ENCODE measurements at places on chromosomes 16 and 17.
A peak's percentile ranks its signal among the peaks of the same experiment; 100 is the strongest.

DNA sequence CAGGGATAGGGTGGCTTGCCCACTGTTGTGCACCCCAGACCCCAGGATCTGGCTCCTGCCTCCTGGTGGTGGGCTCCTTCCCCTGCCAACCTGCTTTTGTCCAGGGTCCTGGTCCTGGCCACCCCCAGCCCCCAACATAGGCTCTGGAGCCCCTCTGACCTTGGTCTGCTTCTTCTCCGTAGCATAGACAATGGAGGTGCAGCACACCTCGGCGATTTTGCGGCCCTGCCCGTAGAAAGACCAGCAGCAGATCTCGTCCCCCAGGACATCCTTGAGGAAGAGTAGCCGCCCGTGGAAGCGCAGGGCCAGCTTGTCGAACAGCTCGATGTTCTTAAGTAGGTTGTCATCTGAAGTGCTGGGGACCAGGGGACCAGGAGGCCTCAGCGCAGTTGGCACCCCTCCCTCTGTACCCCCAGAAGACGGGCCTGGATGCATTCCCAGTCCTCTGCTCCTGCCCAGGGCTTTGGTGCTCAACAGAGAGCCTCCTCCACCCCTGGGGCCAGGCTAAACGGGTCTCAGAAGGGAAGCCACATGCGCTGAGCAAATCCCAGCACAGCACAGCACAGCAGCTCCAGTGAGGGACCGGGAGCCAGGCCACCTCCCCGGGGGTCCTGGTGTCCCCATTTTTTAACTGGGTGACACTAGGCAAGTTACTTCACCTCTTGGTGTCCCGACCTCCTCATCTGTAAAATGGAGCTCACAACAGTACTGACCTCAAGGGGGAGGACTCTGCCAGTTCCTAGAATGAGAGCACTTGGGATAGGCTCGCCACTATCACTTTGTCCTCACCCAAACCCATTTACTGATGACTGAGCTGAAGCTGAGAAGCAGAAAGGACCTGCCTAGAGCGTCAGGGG, 10.8 kb downstream of the ASPHD1 start:
- DNase-seq: no peak

GRCh38 chr16:3364774-3365427, 9.2 kb downstream of the OR2C1 start:
- DNase-seq: peak; percentile 74

- no peak for DNase-seq
Measured at GRCh38 chr16:67254801-67255552, 6.2 kb downstream of the SLC9A5 start.

- no peak for DNase-seq
Measured at GRCh38 chr16:29825145-29826044, 5.1 kb downstream of the MVP start.

- DNase-seq: no peak
Measured at GRCh38 chr17:17091856-17092756, 49.8 kb downstream of the MPRIP start.

GRCh38 chr16:86398201-86398600, 112.1 kb upstream of the FOXF1 start:
- DNase-seq: no peak

DNA sequence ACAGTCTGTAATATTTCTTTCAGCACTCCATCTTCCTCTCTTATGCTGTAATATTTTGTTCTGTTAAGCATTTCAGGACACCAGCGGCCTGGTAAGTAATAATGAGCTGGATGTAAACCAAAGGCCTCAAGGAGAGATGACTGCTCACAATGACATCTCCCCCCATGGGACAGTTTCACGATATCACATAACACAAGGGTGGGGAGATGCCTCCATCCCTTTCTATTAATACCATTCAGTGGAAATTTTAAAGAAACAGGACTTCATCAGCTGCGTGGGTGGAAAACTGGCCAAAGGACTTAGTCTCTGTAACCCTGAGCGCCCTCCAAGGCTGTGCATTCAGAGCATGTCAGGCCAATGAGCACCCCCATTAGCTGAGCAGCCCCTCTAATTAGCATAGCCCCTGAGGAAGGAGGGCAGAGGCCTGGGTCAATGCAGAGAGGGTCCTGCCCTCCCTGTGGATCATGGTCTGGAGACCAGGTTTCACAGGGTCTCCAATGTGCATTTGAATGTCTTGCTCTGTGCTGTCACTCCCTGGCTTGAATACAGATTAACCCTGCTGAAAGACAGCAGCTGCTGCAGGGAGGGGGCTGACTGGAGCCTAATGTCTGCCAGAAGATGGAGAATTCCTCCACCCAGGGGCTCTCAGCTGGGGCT, 156.4 kb downstream of the HS3ST2 start:
- DNase-seq: no peak

DNA sequence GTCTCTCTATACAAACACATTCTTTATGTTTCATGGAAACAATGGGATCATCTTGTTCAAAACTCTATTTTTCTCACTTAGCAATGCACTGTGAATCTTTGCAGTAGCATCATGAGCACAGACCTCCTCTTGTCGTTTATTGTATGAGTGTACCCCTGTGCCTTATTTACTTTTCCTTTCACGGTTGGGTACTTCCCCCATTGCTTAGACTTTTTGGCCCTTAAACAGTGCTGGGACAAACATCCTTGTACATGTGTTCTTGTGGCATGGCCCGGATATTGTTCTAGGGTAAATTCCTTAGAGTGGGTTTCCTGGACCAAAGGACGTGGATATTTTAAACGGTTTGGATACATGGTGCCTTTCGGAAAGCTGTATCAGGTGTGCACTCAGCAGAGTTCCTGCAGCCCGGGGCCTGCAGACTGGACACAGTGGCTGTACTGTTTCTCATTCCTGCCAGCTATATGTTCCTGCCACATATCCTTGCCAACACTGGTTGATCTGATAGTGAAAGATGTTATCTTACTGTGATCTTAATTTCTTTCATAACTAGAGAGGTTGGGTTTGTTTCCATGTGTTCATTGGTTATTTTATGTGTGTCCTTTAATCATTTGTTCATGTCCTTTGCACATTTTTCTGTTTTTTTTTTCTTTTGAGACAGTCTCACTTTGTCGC, 111.1 kb downstream of the OR1D5 start:
- DNase-seq: no peak

DNA sequence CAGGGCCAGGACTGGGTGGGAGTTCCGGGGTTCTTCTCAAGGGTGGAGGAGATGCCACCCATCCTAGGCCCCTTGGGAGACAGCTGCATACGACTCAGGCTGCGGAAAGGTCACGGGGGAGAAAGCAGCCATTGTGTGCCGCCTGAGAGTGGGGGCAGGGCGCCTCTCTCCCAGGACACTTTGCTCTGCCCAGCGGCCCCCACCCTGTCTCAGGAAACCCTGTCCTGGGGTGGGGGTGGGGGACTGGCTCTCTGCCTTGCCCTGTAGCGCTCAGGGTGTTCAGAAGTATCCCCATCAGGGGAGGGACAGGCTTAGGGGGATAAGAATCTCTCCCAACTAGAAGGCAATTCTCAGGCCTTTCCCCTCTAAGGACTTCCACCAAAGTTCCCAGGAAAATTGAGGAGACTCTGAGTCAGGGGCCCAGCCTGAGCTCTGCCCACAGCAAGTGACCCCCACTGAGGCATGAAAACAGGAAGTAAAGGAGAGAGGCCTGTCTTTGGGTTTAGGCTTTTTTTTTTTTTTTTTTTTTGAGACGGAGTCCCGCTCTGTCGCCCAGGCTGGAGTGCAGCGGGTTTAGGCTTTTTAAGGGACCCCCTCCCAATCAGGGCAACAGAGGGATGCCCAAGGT, 4.9 kb downstream of the GIT1 start:
- no peak for DNase-seq

GRCh38 chr16:10045291-10045775, 136.9 kb downstream of the GRIN2A start:
- no peak for DNase-seq

GRCh38 chr17:47286198-47286914, 32.7 kb downstream of the ITGB3 start:
- no peak for DNase-seq

DNA sequence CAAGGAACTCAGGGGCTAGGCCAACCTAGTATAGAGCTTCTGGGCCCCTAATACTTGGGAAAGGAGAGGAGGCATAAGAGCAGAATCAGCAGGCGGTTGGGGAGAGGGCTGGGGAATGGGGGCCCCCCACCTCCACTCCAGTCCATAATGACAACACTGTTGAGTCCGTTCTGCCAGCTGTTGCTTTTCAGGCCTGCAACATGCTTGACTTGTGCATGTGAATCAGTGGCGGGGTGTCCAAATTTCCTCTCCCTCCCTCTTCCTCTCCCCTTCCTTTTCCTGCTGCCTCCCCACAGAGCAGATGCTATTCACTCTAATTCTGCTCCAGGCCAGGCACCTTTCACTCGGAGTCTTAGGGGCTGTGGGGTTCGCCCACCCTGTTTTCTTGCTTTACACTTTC, 31.7 kb downstream of the SGSM2 start:
- DNase-seq: no peak

DNA sequence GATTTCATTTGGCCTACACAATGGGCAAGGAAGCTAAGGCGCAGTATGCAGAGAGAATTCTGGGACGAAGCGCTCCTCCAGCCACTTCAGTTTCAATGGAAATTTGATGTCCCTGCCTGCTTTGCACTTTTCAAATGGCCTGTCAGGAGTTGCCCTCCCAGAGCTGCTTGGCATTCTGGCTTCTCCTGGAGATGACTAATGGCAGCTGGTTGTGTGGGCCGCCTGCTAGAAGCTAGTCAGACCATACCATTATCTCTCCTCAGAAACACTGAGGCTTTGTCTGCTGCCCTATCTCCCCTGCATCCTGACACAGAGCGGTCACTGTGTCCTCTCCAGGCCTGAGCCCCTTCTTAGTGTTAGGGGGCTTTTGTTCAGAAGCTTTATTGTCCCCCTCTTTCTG, 180.1 kb downstream of the SPECC1 start:
- DNase-seq: no peak

DNA sequence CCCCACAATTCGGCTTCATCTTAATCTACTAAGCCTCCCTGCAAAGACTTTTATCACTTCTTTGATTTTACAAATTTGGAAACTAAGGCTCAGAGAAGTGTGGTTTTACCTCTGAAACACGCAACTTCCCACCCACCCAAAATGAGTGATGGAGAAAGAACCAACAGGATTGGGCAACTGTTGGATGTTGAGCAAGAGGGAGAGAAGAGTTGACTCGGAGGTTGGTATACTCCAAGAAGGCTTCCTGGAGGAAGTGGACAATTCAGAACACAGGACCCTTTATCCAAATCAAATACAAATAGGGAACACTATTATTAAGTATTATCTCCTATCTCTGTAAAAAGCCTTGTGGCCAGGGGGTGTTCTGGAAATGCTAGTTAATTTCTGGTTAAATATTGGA, 323.0 kb downstream of the C16orf95 start:
- DNase-seq: no peak

GRCh38 chr17:77471984-77472461, 331.3 kb downstream of the SEC14L1 start:
- DNase-seq: no peak

- no peak for DNase-seq
Measured at GRCh38 chr16:85129876-85130704, 17.8 kb upstream of the CIBAR2 start.

GRCh38 chr17:30908717-30909420, 2.8 kb upstream of the TEFM start:
- DNase-seq: no peak

DNA sequence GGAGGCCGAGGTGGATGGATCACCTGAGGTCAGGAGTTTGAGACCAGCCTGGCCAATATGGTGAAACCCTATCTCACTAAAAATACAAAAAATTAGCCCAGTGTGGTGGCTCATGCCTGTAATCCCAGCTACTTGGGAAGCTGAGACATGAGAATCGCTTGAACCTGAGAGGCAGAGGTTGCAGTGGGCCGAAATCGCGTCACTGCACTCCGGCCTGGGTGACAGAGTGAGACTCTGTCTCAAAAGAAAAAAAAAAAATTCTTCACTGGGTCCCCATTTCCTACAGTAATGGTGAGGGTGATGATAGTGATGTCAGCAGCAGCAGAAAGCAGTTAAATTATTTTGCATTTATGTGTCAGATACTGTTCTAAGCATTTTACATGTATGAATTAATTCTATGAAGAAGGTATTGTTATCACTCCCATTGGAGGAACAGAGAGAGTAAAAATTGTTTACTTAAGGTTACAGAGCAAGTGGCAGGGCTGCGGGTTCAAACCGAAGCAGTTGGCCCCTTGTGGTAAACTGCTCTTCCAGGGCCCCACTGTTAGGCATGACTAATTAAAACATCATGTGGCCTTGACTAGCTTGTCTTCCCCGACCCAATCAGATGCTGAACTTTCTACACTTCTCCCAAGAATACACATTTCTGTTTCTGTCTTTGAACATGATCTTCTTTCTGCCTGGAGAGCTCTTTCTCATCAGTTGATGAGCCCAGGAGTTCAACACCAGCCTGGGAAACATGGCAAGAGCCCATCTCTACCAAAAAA, 45.8 kb downstream of the STAT3 start:
- DNase-seq: no peak

DNA sequence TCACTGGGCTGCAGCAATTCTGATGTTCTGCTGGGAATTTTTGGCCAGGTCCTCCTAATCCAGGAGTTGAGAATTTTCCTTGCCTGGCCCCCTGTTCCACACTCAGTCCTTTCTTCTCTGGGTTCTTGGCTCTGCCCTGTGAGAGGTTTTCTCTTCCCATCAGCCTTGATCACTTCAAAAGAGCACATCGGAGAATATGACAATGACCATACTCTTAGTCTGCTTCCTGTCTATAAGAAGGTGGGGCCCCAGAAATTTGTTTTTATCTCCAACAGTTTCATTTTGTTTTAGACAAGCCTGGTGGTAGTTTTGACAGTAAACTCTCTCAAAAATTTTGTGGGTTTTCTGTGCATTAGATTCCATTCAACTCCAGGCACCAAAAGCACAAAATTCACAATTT, 70.7 kb downstream of the C17orf67 start:
- no peak for DNase-seq

GRCh38 chr17:77606146-77606864, 352.2 kb upstream of the TNRC6C start:
- no peak for DNase-seq

DNA sequence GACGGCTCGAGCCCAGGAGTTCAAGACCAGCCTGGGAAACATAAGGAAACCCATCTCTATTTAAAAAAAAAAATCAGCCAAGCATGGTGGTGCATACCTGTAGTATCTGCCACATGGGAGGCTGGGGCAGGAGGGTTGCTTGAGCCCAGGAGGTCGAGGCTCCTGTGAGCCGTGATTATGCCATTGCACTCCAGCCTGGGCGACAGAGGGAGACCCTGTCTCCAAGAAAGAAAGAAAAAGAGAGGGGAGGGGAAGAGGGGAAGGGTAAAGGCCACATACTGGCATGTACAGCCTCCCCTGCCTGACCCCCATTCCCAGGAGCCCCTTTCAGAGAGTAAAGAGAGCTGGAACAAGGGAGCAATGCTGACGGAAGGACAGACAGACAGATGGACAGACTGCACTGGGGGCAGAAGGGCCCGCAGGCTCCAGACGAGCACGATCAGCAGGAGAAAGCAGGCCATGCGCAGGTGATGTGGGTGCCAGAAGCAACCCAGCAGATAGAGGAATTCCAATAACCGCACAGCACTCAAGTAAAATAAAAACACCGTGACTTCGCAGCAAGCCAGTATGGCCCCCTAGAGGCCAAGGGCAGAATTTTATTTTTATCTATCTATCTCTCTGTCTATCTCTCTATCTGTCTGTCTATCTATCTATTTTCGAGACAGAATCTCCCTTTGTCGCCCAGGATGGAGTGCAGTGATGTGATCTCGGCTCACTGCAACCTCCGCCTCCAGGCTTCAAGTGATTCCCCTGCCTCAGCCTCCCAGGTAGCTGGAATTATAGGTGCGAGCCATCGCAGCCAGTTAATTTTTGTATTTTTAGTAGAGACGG, 27.1 kb upstream of the SNN start:
- no peak for DNase-seq

- DNase-seq: no peak
Measured at GRCh38 chr17:80116276-80116920, 15.0 kb downstream of the GAA start.

GRCh38 chr16:56583351-56584168, 5.8 kb upstream of the MT3 start:
- no peak for DNase-seq

Measured in GOT3 (cell line).